ENCODE measurements at places on chromosomes 7 and 10.

- no peak for DNase-seq
Observed at GRCh38 chr10:80272793-80273522, 16.5 kb downstream of the MAT1A start.

GRCh38 chr10:46530249-46531186 lies 25.9 kb downstream of the GPRIN2 start:
- no peak for DNase-seq

GRCh38 chr10:60253484-60253883 lies 136.2 kb downstream of the ANK3 start:
- DNase-seq: no peak

DNA sequence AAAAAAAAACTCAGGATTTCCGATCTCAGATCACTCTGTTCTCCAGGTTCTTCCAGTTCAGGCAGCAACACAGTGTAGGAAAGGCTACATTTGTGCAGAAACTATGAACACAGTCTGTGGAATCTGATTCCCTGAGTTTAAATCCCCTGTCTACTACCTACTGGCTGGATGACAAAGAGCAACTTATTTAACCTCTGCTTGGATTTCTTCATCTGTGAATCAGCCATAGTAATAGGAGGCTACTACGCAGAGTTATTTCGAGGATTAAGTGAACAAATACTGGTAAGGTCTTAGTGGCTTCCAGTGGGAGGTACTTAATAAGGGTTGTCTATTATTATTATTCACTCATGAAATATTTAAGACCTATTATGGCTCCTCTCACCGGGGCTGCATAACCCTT lies 44.3 kb upstream of the PDCD4 start:
- no peak for DNase-seq

- DNase-seq: no peak
Observed at GRCh38 chr7:22399546-22399945, 42.6 kb upstream of the RAPGEF5 start.

All from stimulated activated CD8-positive, alpha-beta memory T cell treated with anti-CD3 and anti-CD28 coated beads, Interleukin-4, amount 100 ng/mL, for 1 hour (primary cell).